HFFc6 (cell line): ENCODE measurements at places on chromosomes 4 and X.
A peak's percentile ranks its signal among the peaks of the same experiment; 100 is the strongest.

DNA sequence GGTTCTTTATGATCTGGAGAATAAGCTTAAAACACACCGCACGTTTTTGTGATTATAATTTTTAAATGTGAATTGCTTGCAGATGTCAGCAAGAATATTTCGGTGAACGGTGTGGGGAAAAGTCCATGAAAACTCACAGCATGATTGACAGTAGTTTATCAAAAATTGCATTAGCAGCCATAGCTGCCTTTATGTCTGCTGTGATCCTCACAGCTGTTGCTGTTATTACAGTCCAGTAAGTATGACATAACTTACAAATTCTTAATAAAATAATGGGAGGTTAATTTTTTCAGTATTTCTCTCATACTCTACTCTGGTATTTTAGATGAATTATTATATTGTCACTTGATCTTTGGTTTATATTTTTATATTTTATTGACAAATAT, 5.4 kb downstream of the AREG start:
- DNase-seq, result no peak

DNA sequence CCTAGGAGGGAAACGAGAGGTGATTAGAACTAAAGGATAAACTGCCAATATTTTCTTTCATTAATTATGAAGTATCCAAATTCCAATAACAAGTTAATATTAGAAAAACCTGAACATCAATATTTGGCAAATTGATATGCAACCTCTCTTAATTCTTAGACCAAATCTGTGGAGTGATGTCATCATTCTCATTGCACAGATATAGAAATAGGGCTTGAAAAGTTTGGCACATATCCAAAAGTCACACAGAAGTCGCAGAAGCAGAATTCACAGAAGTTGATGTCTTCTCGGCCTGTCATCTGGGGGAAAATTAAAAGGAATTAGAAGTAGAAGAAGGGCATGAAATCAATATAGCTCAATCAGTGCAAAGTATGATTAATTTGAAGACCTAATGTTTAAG, 36.9 kb downstream of the ENPEP start:
- DNase-seq, result no peak

DNA sequence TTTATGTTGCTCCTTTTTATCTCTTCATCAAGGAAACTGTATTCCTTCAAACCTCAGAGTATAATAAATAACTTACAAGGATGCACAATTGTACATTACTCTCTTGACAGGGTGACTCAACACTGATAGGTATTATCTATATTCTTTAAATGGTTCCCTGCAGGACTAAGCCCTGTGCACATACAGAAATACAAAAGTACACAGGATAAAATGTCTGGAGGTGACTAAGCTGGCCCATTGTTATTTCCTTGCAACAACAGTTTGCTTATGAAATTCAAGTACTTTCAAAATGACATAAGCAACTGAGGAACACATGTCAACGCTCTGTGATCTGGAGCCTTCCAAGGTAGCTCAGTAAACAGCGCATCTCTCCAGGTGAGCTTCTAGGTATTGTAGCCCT, 83.8 kb upstream of the RPL34 start:
- no peak for DNase-seq

DNA sequence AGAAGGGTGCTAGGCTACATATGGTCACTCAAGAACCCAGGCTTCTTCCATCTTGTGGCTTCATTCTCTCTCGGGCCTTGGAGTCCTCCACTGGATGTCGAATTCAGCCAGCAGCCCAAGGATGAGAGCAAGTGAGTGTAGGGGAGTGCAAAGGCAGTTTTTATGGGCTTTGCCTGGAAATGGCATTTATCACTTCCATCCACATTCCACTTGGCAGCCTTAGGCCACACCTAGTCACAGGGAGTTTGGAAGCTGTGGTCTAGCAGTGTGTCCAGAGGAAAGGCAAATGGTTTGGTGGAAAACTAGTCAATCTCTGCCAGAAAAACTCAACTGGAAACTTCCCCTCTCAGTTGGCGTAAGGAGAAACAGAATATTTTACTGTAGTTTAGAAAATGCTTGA, 59.0 kb downstream of the NHS start:
- no peak for DNase-seq

DNA sequence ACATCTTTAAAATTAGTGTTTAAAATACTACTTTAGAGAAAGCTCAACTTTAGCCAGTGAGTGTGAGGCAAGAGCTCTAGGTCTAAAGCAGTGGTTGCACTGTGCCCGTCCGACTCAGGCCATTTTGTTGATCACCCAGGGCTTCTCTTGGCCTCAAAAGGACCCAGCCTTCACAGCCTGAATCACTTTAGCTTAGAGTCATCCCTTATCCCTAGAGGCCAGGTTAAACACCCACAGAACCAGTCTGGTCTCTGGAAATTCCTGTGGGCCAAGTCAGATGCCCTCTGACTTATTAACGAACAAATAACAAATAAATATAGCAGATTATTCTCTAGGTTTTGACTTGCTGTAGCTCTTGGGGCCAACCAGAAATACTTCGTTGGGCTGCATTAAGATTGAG, 102.3 kb downstream of the WWC2 start:
- DNase-seq, result peak; percentile 84

DNA sequence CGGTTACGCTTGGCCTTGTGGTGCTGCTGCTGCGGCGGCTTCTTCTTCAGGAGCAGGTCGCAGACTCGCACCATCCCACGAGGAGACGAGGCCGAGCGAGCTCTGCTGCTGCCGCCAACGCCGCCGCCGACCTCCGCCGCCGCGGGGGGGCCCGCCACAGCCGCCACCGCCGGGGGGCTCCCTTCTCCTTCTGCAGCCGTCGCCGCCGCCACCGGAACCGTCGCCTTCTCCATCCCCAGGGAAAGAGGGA, 237 bp downstream of the ANKRD17 start:
- peak; percentile 16 for DNase-seq

GRCh38 chrX:153509592-153509991, 7.8 kb upstream of the ATP2B3 start:
- DNase-seq, result no peak

GRCh38 chrX:39688576-39689375, 409.0 kb downstream of the BCOR start:
- no peak for DNase-seq

- DNase-seq, result peak; percentile 36
Measured at GRCh38 chr4:1207603-1208265, 35.4 kb upstream of the SPON2 start.

- DNase-seq, result no peak
Measured at GRCh38 chr4:48629458-48629857, 139.4 kb downstream of the ZAR1 start.

GRCh38 chr4:99979872-99980271, 29.8 kb upstream of the H2AZ1 start:
- DNase-seq, result no peak

GRCh38 chr4:73224886-73225285, 33.7 kb downstream of the ANKRD17 start:
- no peak for DNase-seq

- no peak for DNase-seq
Measured at GRCh38 chr4:137688651-137689050, 156.4 kb upstream of the PCDH18 start.

DNA sequence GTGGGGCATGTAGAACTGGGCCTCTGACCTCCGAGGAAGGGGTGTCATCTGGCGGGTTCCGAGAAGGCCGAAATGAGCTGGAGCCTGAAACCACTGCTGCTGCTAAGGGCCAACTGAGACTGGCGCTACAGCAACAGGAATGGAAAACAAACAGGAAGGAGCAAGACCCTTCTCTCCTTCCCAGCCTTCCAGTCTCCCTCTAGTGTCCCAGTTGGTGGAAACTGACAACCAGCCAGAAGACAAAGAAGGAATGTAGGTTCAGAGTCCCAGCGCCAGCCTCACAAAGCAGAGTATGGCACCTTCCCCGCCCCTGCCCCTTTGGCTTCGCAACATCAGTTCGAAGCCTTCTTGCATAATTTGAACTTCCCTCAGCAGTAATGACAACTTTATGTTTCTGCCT, 24.4 kb upstream of the PDZD4 start:
- no peak for DNase-seq

GRCh38 chr4:176548571-176548970, 228.8 kb downstream of the SPCS3 start:
- DNase-seq, result peak; percentile 67

GRCh38 chrX:72105436-72105835, 26.3 kb downstream of the RTL5 start:
- no peak for DNase-seq

- no peak for DNase-seq
Measured at GRCh38 chrX:133923548-133923947, 61.8 kb downstream of the GPC3 start.

GRCh38 chr4:85569730-85570299, 94.9 kb downstream of the ARHGAP24 start:
- DNase-seq, result no peak

DNA sequence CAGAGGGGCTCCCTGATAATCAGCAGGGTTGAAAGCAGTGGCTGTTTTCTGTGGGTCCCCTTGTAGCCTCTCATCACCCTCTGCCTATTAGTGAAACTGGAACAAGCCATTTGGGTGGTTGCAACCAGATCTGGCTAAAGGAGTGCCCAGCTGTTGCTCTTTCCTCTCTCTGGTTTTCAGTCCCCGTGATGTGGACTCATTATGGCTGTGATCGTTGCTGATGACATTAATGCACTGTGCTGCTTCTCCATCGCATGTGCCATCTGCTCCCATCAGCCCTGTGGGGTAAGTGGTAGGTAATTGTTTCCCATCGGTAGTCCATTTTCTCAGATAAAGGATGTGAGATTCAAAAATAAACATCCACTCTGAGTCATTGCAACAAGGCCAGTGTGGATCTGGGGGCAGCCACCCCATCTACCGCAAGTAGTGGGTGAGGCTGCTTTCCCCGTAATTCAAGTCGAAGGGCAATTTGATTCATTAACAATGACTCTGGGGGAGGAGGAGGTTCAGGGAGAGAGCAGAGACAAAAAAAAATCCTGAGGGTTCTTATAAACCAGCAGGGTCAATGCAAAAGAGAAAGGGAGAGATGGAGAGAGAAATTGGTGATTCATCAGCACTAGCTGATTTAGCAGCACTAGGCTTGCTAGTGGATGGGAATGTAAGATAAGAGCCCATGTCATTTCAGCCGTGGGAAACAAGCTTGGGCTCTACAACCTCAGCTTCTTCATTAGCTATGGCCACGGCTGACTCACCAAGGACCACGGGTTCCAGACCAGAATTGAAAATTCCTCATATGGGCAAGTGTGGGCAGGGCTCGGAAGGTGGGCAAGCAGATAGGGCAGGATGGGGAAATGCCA, 357.8 kb downstream of the MID1IP1 start:
- peak; percentile 90 for DNase-seq

- no peak for DNase-seq
Measured at GRCh38 chr4:88609387-88609786, 17.1 kb downstream of the HERC3 start.

GRCh38 chr4:40843696-40844095, 93.9 kb downstream of the NSUN7 start:
- no peak for DNase-seq

GRCh38 chr4:78299565-78299972, 242.4 kb downstream of the FRAS1 start:
- DNase-seq, result no peak

DNA sequence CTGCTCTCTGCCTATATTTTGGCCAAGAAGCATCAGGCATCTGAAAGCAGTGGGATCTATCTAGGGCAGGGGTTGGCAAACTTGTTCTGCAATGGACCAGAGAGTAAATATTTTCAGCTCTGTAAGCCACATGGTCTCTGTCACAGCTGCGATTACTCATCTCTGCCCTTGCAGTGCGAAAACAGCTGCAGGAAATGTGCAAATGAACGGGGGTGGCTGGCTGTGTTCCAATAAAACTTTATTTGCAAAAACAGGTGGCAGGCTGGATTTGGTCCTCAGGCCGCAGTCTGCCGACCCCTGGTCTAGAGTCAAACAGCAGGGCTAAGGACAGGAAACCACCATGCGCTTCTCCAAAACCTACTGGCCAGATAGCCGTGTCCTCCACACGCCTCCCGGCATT, 48.6 kb downstream of the ACOX3 start:
- DNase-seq, result peak; percentile 55

- no peak for DNase-seq
Measured at GRCh38 chr4:38383646-38384121, 280.3 kb upstream of the KLF3 start.

- no peak for DNase-seq
Measured at GRCh38 chr4:17109126-17109525, 210.7 kb upstream of the LDB2 start.

DNA sequence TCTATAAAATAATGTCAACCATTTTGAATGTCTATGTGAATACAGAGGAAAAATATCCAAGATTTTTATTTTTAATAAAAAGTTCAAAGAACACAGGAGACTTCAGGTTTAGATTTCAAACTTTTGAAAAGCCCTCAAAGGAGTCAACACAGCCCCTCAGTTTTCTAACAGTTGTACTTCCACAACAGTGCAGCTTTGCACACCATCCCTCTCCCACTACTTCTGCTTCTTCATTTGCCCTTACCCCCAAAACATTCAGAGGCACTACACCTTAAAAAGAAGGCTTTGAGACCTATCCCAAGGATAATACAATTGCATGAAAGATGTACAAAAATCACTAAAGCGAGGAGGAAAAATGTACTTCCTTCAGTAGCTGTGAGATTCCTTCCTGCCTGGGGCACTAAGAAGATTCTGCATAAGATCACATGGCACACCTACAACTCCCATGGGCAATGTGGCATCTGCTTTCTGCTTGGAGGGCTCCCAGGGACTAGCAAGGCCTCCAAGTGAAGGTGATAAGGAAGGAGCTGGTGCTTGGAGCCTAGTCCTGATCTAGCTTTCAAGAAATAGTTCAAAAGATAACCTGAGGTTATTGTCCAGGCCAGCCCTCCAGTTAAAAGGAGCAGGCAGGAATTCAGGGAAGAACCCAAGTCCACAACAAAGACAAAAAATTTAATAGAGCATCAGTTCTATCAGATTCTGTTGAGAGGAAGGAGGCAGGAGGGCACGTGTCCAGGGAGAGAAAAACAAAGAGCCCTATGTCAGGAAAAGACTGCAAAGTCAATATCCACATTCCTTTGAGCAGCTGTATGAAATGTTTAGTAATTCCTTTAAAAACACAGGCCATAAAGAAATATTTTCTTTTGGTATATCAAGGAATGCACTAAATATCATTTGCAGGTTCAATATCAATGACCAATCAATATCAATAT, 19.1 kb downstream of the ARAP2 start:
- no peak for DNase-seq

GRCh38 chr4:116395408-116395807, 690.0 kb downstream of the TRAM1L1 start:
- no peak for DNase-seq

DNA sequence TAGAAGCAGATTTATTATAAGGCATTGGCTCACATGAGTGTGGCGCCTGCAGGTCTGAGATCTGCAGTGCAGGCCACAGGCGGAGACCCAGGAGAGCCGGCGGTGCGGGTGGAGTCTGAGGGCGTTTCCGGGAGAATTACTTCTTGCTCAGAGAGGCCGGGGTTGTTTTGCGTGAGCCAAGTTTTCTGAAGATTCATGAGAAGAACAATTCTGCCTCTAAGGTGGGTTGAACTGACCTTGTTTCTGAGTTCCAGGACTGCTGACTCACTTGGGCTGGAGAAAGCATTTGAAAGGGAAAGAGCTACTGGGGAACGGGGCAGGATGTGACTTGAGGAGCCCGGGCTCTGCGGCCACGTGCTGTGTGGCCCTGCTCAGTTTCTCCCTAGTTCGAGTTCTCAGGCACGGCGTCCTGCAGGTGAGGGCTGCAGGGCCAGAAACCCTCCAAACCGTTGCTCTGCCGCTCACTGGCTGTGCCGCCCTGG, 36.7 kb upstream of the SORCS2 start:
- DNase-seq, result no peak
